Cerebellar nuclear complex (tissue), 1 donor: ENCODE measurements at places on chromosomes 13 and 19.

DNA sequence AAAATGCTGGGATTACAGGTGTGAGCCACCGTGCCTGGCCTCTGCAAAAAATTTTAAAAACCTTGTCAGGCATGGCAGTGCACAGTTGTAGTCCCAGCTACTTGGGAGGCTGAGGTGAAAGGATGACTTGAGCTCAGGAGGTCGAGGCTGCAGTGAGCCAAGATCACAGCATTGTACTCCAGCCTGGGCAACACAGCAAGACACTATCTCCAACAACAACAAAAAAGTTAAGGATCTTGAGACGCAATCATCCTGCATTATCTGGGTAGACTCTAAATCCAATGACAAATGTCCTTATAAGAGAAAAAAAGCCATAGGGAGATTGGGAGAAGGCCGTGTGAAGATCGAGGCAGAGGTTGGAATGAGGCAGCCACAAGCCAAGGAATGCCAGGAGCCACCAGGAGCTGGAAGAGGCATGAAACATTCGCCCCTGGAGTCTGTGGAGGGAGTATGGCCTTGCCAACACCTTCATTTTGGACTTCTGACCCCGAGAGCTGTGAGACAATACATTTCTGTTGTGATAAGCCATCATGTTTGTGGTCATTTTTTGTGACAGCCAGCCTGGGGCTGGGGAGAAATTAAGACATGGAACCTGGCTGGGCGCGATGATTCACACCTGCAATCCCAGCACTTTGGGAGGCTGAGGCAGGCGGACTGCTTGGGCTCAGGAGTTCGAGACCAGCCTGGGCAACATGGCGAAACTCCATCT, 5.1 kb upstream of the CA11 start:
- no peak for DNase-seq

DNA sequence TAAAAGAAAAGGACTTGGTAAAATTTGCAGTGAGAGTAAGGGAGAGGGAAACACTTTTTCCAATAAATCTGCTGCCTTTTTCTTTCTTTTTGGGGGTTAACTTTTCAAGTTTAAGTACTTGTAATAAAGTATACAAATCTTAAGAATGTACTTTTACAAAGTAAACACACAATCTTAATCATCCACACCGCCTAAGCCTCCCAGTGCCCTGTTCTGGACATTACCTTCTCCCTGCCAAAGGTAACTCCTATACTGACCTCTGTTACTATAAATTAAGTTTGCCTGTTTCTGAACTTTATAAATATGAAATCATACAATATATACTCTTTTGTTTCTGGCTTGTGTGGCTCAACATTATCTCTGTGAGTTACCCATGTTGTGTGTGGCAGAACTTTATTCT, 137.9 kb downstream of the RGCC start:
- DNase-seq = no peak

DNA sequence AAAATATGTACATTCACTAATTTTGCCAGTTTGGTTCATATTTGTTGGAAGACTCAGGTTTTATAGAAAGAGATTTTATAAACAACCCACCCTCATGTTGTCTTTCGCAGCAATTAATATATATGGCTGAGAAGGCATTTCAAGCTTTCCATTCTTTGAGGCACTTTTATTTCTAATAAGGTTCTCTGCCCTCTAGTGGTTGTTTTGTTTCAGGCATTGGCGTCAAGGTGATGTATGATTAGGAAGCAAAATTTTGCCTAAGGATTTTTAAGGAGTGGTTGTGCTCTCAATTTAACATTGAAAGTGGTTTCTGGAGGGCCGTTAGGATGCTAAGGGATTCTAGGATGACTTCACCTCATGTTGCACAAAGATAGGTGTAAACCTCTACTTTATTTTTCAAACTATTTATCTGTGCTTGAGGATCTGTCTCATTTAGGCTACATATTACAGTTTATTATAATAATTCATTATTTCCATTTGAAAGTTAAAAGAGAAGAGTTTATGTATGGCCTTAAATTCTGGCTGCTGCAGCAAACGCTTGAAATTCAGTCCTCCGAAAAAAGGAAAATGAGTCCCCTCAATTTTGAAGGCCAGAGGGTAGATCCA, 35.9 kb downstream of the OXGR1 start:
- DNase-seq = no peak

DNA sequence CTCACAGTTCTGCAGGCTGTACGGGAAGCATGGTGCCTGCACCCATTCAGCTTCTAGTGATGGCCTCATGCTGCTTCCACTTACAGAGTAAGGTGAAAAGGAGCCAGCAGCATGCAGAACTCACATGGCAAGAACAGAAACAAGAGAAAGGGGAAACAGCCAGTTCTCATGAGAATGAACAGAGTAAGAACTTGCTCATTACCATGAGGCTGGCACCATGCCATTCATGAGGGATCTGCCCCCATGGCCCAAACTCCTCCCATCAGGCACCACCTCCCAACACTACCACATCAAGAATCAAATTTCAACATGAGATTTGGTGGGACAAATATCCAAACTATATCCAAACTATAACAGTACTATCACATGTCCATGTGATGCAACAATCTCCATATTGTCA, 72.1 kb downstream of the KATNAL1 start:
- DNase-seq = no peak

DNA sequence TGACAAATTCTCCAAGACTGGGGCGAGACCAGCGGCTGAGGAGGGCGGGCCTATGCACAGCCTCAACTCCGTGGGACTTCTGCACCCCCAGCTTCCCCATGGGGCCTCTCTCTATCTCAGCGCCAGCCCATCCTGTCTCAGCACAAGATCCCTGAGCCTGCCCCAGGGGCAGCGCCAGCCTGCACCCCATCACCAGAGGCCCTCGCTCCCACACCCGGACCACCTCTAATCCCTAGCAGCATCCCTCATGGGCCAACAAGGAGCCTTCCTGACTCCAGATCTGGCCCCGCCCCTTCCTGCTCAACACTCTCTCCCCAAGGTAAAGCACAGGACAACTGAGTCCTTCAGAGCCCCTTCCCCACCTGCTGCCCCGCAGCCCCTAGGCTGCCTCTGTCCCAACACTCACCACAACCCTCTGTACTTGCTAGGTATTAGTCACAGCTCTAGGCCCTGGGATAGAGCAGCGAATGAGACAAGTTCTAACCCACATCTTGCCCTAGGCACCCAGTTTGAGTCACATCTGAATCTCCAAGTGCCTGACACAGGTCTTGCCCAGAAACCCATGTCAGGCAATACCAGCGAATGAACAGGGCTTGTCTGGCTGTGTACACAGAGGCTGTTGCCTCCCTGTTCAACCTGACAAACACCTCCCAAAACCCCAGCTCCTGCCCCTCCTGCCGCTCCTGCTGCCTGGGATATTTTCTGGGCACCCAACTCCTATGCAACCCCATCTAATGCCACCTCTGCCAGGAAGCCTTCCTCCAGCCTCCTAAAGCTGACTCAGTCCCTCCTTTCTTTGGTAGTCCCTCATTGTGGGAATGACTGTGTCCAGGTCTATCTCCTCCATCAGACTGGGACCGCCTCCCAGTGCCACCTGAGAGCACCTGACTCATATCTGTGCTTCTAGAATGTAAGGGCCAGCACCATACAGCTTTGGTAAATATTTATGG, 18.6 kb downstream of the GRIK5 start:
- no peak for DNase-seq

DNA sequence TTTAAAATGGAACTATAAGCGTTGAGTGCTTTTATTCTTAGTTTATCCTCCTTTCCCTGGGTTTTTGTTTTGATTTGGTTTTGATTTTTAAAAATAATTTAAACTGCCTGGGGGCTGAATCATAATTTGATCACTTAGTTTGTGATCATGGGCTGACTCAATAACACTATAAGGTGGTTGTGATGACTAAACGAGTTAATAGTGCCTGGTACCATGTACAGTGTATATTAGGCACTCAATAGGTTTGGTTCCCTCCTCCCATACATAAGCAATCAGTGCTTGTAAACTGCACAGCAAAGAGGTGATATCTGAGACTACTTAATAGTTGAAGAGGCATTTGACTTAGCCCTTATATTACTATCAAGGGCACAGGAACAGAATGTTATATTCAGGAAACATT, 200.9 kb upstream of the RFC3 start:
- no peak for DNase-seq

GRCh38 chr13:34464011-34464410, 478.1 kb upstream of the NBEA start:
- no peak for DNase-seq

GRCh38 chr13:26623125-26623524, 65.6 kb downstream of the WASF3 start:
- DNase-seq = no peak

- no peak for DNase-seq
These were observed 299.8 kb downstream of the TSHZ3 start for GRCh38 chr19:31049431-31049830.

- DNase-seq = no peak
These were observed 806 bp downstream of the ZNF414 start for GRCh38 chr19:8513036-8513686.

DNA sequence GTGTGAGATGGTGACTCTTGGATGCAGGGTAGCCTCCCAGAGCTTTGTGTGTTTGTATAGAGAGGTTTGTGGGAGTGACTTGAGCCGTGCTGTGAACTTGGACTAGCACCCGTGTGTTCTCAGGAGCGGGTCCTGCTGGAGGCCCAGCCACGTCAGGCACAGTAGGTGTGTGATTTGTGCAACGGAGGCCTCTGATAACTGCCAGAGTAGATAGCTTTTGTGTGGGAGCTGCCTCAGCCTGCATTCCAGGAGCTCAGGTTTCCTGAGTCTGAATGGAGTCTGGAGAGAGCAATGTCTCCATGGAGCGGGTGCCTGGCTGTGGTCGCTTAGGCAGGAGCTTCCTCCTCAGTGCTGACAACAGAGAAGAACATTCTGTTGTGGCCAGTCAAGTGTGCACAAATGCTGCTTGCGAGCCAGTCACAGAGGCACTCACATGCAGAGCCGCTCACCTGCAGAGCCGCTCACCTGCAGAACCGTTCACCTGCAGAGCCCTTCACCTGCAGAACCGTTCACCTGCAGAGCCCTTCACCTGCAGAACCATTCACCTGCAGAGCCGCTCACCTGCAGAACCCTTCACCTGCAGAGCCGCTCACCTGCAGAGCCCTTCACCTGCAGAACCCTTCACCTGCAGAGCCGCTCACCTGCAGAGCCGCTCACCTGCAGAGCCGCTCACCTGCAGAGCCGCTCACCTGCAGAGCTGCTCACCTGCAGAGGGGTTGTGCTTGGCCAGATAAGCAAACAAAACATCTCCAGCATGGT, 32.6 kb downstream of the TFDP1 start:
- no peak for DNase-seq

GRCh38 chr13:110000534-110001345, 214.4 kb upstream of the IRS2 start:
- no peak for DNase-seq

DNA sequence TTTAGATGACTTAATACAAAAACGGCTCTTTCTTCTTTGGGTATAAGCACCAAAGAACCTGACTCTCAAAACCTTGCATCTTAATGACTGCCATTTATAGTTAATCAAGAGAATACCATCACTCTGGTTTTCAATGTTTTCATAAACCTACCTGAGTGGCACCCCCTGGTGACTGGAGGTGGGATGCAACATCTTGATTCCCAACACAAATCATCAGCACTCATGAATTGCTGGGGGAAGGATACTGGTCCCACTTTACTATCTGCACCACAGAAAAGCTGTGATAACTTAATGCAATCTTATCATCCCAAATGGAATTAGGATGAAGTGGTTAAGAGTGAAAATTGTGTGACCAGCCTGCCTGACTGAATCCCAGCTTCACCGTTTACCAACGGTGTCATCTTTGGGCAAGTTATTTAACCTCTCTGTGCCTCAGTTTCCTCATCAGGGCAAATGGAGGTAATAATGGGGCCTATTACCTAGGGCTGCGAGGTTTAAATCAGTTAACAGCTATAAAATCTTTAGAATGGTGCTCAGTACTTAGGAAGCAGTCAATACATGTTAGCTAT, 366.4 kb downstream of the KLF12 start:
- DNase-seq = no peak

DNA sequence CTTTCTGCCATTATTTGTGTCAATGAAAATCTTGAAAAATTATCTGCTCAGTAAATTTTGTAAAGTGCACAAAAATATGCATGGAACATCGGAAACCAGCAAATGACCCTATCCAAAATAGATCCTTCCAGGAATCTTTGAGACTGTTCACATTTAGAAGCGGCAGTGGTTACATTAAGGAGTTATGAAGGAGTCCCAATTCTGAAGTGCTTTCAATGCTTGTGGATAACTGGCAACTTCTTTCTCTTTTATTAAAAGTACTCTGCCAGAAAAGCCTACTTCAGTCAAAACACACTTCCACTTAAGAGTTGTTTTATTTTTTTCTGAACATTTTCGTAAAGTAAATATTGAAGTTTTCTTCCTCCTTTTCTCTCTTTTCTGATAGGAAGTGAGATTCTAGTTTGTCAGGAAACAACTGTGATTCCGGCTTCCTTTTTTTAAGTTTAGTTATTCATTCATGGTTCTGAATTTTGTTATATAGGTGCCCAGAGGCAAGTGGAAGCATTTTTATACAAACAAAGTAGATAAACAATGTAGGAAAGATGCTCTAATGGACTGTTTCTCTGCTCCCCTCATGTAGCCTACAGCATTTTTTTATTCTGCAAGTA, 83.5 kb downstream of the PCDH9 start:
- DNase-seq = no peak

- DNase-seq = no peak
These were observed 86.3 kb downstream of the LRCH1 start for GRCh38 chr13:46639033-46639981.

DNA sequence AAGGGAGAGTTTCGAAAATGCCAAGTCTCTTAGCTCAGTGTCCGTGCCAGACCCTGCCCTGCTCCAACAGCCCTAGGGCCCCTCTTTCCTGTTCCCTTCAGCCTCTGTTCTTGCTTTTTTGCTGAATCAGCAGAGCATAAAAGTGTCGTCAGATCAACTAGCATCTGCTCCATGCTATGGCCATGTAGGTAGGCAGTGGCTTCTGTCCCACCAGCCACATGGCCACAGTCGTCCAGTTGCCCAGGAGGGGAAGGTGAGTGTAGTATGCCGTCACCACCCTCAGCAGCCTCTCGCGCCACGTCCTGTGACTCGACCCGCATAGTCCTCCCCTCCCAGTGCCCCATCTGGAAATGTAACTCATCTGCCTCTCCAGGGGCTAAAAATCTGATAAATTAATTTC, 50.9 kb upstream of the ATP11A start:
- DNase-seq = no peak

DNA sequence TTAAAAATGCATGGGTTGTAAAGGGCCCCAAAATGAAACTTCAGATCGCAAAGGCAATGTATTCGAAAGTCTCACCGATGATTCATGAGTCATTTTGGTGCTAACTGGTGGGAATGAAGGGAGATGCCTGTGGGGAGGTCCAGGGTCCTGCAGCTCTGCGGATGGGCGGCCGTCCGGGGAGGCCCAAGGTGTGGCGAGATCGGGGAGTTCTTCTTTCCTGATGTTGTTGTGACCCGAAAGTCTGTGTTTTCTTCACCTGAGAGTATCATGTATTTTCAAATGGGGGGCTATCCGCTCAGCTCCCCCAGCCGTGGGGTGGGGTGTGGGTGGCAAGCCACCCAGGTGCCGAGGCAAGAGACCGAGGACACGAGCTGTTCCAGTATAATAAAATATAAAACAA, 36.5 kb downstream of the TFDP1 start:
- no peak for DNase-seq

- DNase-seq = no peak
These were observed 8.2 kb downstream of the PKN1 start for GRCh38 chr19:14441041-14441938.
